ENCODE measurements at places on chromosomes 3 and 15.

DNA sequence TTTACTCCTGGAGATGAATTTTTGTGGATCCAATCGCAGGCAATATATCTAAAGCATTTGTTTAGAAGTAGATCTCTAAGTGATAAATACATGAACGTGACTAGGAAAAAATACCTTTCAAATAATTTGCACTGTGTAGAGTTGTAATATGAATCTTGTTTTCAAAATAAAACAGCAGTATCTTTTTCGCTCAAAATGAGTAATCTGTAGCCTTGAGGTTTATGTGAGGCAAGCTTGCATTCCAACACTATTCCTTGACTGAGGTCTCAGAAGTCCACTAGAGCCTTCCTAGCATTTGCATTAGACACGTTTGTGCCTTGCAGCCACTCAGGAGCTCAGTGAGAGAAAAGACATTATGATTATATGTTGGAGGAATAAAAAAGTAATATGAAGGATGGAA, 138.3 kb upstream of the ROBO1 start:
- DNase-seq = no peak

DNA sequence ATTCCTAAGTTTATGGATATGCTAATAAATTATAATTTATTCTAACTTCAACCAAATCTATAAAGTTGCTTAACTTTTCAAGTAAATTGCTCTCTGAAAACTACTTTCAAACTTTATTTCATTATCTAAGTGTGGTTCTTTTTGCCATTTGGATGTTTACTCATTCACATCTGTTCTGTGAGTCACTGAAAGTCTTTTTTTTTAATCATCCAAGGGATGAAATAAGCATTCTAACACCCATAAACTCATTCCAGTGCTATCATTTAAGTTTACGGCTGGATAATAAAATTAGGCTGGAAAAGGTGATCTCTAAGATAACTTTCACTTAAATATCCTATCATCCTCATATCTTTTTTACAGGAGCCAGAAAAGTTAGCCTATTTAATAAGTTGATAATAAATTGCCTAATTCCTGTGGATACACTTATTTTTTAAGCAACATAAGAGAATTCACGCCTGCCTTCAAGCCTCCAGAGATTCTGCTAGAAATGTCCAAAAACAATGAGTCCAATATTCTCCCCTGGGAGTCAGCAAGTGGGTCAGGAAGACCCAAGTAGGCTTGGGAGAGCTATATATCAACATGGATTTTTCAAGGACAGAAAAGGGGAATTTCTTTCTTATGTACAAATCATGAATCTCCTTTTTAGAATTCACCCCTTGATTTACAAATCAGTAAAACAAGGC, 25.8 kb downstream of the SCG3 start:
- no peak for DNase-seq

GRCh38 chr3:115800489-115801075, 177.3 kb downstream of the GAP43 start:
- no peak for DNase-seq

DNA sequence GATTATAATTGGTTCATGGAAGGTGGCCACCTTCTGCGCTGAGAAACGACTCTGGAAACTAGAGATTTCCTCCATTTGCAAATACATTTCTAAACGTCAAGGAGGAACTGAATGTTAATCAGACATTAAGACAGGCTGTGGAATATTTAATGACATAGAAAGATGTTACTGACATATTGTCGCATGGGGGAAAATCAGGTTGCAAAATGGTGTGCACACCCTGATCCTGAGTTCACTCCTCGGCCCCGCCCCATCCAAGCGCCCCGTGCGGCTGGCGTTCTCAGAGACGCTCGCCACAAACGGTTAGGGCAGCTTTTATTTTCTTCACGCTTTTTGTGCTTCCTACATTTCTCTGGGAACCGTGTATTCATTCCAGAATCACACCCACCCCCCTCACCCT, 10.7 kb downstream of the H1-8 start:
- no peak for DNase-seq

- no peak for DNase-seq
Observed at GRCh38 chr3:71497971-71498444, 85.5 kb downstream of the FOXP1 start.

GRCh38 chr3:188338086-188338485, 184.1 kb downstream of the LPP start:
- no peak for DNase-seq

DNA sequence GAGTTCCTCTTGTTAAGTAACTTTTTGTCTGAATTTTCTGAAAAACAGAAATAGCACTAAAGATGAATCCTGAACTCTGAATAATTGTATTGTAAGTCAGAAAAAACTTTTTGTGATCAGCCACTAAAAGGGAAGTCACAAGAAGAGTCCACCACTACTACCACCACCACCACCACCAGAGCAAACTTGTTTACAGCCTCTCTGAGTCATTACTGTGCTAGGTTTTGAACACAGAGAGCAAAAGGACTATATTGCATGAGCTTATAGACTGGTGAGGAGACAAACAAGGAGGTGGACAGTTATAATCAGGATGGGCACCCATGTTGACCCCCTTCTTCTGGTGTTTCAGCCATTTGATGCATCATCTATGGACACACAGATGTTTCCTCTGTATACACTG, 141.7 kb downstream of the IL5RA start:
- no peak for DNase-seq

DNA sequence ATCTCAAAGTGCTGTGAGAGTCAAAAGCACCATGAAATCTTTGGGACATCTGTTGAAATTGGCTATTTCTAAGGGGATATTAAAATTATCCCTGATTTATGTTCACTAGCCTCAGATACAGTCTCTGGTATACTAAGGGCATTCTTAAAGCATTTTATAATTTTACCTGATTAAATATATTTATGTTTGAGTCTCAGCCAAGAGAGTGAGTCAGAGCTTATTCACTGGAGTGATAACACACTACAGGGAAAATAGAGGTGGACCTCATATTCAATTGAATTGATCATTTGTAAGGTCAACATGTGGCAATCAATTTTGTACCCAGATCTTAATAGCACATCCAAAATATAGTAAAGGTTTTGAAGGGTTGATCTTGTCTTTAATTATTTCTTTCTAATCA, 733.6 kb downstream of the EPHA3 start:
- no peak for DNase-seq

- DNase-seq = peak; percentile 44
Observed at GRCh38 chr3:141894524-141895176, 18.2 kb downstream of the ATP1B3 start.

All from LoVo (cell line).